ENCODE measurements at places on chromosomes 6 and 20.

GRCh38 chr6:17705778-17706579, 746 bp downstream of the NUP153 start:
- DNase-seq: peak; percentile 70

GRCh38 chr6:149071997-149072396, 245.5 kb upstream of the TAB2 start:
- no peak for DNase-seq

DNA sequence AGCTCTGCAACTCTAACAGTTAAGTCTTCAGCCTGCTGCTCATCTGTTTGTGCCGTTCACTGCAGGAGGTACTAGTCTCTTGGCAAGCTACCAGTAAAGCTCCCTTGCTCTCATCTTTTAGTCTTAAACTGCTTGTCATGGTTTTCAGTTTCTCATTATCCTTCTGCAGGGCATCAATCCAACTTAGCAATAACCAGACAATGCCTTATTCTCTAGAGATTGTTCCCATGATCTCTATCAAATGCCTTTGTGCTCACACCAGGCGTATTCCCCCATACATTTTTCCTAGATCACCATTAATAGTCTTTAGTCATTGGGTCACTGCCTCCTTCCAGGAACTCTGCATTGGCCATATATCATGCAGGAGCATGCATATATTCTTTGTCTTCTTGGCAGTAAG, 171.3 kb downstream of the GRM1 start:
- DNase-seq: no peak

DNA sequence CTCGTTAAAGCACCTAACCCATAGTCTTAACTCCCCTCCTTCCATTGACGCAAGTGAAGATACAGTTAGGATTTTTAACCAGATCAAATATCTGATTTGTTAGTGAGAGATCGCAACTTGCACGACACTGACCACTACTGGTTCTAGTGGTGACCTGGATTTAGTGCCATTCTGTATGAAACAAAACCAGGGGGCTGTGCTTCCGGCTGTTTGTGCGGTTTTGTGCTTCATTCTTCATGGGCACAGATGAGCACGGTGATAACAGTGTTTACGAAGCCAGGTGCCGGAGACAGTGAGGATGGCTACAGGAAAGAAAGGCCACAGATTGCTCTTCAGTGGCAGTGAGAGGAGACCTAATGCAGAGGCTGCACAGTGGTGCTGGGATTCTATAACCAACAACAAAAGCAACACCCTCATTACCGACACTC, 75.5 kb downstream of the NOL4L start:
- peak; percentile 94 for DNase-seq

- peak; percentile 92 for DNase-seq
Measured at GRCh38 chr6:6758915-6759654, 170.6 kb downstream of the LY86 start.

DNA sequence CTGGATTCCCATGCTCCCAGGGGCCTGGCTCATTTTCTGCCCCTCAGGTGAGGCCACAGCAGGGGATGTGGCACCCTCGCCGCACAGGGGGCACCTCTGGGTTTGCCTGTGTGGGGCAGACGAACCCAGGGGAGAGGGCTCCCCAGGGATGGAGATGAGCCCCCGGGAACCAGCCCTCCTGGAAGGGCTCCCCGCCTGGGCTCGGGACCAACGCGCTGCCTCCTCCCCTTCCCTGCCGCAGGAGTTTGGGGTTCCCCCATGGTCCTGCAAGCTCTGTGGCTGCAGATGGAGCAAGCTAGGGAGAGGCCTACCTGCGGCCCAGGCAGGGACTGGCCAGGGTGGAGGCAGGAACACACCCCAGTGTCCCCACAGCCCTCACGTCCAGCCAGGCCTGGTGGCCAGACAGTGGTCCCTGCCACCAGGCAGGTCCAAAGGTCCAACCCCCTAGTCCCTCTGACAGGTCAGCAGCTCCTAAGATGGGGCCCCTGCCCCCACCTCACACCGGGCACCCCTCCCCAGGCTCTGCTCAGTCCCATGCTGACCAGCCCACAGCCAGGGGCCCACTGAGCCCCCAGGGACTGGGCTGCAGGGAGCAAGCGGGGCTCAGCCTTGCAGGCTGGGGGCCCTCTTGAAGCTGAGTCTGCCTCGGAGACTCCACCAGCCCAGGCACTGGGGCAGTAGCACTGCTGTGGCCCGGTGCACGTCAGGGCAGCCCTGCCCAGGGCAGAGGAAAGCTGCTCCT, 13.7 kb downstream of the LAMA5 start:
- DNase-seq: no peak

DNA sequence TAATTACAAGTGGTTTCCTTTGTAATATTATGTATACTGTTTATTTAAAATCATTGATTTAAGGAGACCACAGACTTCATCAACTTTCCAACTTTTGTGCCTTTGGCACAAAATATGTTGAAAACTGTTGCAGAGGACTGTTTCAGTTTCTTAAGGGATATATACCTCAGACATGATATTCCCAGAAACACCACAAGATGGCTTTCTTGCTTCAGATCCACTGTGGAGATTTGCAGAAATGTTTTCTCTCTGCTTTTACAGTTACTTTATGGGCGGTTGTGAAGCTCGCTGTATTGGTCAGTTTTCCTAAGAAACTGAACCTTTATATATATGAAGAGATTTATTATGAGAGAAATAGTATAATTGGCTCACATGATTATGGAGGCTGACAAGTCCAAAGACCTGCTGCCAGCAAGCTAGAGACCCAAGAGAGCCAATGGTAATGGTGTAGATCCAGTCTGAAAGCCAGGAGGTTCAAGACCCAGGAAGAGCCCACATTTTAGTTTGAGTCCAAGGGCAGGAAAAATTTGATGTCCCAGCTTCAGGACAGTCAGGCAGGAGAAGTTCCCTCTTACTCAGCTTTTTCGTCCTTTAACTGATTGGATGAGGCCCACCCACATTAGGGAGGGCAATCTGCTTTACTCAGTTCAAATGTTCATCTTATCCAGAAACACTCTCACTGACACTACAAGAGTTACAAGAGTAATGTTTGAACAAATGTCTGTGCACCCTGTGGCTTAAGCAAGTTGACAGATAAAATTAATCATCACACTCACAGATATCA, 12.8 kb downstream of the ME1 start:
- peak; percentile 34 for DNase-seq

DNA sequence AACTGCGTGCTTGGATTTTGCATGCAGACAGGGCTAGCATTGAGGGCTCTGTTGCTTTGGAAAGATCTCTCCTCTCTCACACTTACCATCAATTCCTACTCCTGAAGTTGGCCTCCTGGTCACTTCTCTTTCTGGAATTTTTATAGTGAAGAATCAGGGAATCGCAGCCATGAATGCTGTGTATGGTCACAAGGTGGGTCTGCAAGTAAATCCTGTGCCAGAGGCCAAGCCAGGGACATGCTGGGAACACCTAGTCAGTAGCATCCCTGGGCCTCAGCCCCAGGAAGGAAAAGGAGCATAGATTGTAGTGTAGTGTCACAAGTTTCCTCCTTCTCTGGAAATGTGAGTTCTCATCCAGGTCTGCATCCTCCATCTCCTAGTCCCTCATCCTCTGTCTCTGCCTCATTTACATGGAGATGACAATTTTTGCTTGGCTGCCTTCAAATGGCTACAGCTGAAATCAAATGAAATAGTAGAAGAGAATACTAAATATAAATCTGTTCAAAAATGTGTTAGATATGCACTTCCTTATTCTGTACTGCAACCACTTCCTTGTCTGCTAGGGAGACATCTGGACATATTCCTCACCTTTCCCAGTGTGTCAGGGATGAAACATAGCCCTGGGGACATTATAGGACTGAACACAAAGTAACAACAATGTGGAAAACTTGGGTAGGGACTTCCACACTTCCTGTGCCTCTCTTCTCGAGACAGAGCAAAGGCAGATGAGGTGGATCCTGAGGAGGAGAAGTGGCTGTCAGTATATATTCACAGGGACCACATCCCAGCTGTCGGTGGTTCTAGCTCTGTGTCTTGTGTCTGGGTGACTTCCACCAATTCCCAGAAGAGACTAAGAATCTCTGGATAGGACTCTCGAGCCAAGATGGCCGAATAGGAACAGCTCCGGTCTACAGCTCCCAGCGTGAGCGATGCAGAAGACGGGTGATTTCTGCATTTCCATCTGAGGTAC, 17.0 kb downstream of the CST9 start:
- DNase-seq: no peak

- DNase-seq: peak; percentile 70
Measured at GRCh38 chr20:22366631-22367030, 217.7 kb downstream of the FOXA2 start.

GRCh38 chr20:54134445-54135220, 39.2 kb downstream of the CYP24A1 start:
- DNase-seq: no peak

DNA sequence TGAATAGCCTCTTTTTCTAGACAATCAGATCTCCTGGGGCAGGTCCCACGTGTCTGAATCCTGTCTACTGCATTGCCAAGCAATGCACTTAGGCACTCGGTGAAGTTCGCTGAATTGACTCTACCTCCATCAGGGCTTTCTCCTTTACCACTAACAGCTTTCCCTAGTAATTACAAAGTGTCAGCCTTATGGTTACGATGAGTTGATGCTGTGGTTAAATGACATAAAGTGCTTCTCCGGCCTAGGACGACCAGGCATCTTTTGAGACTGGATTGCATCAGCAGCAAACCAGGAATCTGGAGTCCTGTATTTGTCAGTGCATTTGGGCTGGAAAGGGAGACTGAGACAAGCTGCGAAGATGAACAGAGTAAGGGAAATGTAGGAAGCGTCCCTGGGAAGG, 21.5 kb downstream of the NOX3 start:
- DNase-seq: no peak

DNA sequence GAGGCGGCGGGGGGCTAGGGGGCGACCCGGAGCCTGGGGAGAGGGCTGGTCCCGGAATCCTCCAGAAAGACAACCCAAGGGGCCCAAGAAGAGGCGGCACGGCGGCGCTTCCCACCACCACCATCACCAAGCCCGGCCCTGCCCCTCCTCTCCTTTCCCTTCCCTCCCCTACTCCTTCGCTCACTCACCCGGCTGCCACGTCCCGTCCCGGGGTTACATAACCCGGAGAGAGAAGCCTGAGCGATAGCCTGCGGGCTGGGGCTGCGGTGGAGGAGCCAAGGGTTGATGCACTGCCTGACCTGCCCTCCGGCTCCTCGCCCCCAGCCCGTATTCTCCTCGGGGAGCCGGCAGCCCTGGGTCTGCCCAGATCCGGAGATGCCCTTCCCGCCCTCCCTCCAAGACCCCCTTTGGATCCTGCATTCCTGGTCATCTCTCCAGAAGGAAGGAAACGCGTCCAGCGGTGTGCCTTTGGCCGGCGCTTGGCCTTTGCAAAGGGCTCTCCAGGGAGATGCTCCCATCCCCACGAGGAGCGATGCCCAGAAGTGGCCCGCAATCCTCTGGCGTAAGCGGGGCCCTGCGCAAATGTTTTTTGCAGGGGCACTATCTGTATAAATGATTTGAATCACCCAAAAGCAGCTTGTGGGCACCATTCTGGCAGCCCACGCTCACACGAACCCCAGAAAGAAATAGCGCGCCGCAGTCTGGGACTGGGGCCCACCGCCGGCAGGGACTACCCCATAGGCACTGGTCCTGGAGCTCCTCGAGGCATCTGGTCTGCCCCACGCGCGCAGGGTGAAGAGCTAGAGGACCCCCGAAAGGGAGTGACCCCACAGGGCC, 4.6 kb upstream of the CPXM1 start:
- DNase-seq: no peak

- peak; percentile 85 for DNase-seq
Measured at GRCh38 chr20:38674092-38674764, 50.1 kb upstream of the SLC32A1 start.

- no peak for DNase-seq
Measured at GRCh38 chr6:34159844-34160243, 14.0 kb upstream of the GRM4 start.
